ENCODE measurements at places on chromosomes 5 and 9.

DNA sequence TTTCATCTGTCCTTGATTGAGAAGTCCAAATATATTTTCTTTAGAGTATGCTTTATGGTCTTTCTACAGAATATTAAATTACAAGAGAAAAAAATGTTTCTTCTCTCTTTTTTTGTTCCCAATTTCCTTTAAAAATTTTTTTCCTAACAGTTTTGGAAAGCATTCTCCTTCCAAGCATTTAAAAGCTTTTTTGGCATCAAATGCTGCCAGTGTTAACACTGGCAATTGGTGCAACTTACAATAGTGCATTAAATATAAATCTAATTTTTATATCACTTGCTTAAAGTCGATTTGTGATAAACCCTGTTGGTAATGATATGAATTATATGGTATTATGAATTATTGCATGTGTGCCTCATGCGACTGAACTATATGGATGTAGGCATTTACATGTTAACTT lies 165.9 kb upstream of the ELL2 start:
- DNase-seq = no peak

GRCh38 chr5:144421411-144421810 lies 250.7 kb downstream of the KCTD16 start:
- no peak for DNase-seq

DNA sequence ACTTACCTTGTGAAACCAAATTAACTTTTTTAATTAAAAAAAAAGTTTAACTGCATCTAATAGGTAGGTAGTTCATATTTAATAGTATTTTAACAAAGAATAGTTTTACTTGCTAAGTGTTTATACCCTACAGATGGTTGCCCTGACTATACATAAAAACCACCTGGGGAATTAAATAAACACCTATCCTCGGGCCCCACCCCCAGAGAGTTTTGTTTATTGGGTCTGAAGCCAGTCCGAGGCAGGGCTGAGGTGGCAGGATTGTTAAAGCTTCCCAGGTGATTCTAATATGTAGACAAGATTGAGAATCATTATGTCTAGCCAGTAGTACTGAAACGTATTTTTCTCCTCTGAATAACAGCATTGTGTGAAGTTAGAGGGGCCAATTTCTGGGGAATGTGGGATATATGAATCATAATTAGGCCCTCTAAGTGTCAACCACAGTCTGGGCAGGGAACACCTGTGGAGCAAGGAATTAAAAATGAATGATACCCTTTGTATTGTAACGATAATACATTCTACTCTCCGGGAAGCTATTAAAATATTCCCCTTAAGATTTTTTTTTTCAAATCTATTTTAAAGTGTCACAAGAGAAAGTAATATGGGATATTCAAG lies 5.6 kb upstream of the PAM start:
- no peak for DNase-seq

DNA sequence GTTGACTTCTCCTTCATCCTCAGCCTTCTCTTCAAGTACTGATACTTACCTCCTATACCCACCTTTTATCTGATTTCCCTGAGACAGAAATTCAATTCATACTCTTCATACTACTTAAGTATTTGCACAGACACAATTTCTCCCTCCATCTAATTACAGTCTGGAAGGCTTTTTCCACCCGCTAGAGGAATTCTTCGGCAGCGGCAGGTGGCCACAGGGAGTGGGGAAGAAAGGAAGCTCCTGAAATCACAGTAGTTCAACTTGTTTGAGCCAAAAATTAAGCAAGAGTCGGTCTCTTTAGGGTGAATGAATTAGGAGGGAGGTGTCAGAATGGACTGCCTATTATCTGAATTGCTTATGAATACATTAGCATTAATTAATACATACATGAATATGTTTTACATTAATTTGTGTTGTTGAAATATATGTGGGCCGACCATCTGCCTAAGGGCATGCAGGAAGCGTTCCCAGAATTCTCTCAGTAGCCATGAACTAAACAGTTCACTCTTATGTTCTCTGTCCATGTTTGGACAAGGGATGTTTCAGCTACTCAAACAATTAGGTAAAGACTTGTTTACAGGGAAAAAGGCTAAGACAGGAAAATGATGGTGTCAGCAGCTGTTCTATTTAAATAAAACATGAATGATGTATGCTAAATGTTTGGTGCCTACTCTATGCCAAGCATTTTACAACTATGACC lies 101.4 kb upstream of the SMARCA2 start:
- DNase-seq = no peak

DNA sequence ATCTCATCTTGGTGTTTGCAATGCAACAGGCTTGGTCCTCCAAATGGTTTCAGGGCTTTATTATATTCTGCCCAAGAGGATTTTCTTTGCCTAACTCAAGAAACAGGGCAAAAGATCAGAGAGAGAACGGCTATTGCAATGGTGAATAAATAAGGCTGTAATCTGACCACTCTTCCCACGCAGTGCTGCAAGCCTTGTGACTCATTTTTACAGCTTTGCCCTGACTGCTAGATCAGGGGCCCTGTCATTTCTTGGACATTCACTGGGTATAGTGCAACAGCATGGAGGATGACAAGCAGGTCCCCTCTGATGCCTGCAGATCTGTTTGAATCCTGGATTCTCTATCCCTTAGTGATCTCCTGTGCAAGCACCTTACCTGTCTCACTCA lies 459.1 kb downstream of the EBF1 start:
- DNase-seq = no peak

DNA sequence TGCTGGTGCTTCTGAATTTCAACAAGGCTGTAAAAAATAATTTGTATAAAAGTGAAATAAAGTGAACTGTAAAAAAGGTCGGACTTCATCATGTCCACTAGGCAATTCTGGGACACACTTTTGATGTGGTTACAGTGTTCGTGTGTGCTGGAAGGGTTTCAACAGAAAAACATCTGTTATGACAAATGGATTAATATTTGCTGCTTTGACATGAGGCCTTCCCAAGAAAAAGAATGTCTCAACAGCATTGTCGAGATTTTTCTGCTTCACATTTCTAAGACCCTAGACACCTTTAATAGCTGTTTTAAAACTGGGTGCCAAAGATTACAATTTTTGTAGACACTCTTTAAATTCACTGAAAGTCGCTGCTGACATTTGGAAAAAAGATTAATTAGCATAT lies 216.6 kb downstream of the SLC12A2 start:
- no peak for DNase-seq

DNA sequence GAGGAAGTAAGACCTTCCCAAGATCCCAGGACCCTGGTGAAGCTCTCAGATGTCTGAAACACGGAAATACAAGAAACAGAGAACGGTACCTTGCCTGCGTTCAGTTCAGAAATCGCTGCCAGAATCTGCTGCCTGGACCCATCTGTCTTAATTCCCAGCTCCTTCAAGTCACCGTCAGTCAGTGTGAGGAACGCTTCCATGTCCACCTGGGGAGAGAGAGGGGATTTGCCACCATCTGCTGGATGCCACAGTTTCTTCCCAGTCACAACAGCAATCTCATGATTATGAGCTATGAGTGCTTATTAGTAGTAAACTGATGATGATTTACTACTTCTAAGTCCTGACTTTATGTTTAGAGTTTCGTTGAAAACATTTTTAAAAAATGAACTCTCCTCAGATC lies 36.7 kb upstream of the GABBR2 start:
- no peak for DNase-seq

- no peak for DNase-seq
Observed at GRCh38 chr5:78591972-78592700, 56.4 kb downstream of the LHFPL2 start.

DNA sequence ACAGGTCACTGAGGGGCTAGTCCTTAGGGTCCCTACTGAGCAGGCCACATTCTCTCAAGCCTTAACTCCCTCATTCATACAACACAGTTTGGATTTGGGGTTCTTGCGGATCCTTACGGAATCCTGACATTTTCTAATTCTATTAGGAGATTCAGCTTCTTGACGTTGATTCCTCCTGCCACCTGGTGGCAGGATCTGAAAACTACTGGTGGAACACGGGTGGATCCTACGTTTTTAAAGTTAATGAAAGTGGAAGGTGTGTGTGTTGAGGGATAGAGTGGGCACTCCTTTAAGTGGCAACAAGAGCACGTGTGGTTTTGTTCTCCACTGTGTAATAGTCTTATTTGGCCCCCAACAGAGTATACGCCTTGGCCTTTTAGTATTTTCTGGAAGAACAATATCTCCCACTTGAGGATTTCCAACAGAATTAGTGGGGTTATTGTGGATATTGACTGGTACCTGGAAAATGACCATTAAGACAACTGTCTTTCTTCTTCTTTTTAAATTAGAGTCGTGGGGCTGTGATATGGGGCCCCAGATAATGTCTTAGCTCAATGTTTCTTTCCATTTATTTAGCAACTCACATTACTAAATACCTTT lies 25.2 kb downstream of the SLC28A3 start:
- DNase-seq = no peak

GRCh38 chr9:3660936-3661335 lies 135.1 kb upstream of the RFX3 start:
- no peak for DNase-seq

DNA sequence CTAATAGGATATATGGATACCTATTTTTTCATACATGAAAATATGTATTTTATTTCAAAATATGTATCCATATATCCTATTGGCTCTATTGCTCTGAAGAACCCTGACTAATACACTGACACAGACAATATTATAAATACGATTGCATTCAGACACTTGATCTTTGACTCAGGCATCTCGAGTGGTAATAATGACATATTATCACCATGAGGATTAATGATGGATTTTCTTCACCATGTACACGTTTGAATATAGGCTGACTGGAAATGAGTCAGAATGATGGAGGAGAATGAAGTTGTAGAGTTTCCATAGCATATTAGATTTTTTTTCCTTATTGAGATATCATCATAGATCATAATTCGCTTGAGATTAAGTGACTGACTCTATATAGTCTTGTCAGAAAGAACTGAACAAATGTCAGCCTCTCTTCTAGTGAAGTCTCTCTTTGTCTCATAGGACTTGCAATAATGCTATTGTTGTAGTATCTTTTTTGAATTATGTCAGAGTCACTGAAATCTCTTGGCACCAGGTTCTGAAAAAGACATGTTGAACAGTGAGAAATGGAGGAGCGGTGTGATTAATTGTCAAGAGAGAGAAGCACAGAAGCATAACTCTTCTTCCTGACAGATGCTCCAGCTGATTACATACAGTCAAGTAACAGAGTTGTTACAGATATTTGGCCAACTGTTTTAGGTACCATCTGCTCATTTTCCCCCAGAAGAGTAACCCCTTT lies 41.4 kb upstream of the SLCO6A1 start:
- DNase-seq = no peak

DNA sequence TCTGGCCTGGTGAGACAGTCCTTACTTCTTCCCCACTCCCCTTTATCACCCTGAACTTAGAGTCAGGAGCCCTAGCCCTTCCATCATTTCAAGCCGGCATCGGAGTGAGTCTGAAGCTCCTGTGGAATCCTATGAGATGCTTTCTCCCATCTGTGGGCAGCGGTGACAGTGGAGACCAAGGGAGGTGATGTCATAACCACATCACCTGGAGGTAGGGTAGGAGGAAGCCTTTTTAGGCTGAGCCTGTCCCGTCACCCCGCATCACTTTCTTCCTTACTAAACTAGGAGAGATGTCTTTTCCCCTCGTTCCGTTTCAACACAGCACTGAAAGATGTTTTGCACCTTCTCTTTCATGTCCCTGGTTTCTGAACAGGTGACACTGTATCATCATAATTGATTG lies 124.1 kb upstream of the WWC1 start:
- no peak for DNase-seq

- DNase-seq = no peak
Observed at GRCh38 chr5:92633176-92633575, 947.8 kb downstream of the NR2F1-AS1 start.

DNA sequence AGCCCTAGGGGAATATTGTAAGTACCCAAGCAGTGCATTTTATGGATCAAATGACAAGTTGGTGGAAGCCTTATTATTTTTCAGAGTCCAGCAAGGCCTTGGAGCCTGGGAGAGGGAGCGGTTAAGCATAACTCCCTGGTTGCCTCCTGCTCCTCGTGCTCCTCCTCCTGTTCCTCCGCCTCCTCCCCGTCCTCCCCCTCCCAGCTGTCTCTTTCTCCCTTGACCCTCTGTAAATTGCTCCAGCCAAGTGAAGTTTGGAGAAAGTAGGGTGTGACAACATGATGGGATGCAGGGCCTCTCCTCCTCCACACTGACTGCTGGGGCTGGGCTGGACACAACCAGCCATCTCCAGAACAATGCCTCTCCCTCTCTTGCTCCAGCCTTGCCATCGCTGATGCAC lies 586.9 kb downstream of the CCDC171 start:
- no peak for DNase-seq

- no peak for DNase-seq
Observed at GRCh38 chr5:33973271-33973670, 11.2 kb downstream of the SLC45A2 start.

DNA sequence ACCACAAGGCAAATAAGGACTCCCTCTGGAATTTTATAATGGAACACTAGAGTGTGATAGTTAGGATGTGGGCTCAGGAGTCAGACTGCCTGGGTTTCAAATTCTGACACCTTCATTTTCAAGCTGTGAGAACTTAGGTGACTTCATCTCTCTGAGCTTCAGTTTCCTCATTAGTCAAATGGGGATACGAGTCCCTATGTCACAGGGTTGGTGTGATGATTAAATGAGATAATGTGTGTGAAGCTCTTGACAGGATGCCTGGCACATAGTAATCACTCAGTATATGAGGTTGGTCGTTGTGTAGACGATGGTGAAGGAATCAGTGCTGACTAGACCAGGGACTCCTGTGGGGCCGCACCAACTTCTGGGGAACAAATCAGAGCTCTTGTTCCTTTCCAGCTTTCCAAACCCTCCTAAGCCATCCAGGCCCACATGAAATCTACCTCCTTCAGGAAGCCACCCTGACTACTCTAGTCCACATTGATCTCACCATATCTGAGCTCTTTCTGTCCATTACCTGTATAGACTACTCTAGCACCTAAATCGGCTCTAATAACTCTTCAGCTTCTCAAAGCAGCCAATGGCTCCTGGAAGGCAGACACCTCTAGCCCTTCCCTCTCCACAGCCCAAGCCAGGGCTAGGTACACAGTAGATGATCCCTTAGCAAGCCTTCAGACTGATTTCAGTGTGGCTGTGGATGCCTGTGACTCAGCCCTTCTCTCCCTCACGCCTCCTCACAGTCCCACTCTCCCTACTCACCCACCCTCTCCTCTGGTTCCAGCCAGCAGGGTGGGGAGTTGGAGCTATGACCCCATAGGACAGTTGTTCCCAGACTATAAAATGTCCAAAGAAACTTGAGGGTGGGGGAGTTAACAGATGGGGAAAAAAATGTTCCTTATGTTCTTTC lies 2.5 kb upstream of the TCF7 start:
- DNase-seq = no peak

DNA sequence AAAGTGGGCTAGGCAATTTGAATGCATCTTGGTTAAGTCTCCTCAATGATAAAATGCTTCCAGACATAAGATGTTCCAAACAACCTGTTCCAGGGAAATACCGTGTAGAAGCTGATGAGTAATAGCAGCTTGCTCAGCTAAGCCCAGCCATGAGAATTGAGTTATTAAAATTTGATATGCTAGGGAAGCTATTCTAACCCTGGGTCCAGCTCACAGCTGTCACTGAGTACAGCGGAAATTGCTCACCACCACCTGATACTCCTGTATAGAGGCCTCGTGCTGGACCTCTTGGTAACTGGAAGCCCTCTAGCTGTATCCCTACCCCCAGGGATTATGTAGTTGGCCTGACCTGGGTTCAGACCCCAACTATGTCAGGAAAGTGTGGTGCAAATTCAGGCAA lies 521.3 kb upstream of the TRPC7 start:
- no peak for DNase-seq

Measured in esophagus squamous epithelium (tissue), 5 donors.